ENCODE measurements at places on chromosomes 13 and 19.

DNA sequence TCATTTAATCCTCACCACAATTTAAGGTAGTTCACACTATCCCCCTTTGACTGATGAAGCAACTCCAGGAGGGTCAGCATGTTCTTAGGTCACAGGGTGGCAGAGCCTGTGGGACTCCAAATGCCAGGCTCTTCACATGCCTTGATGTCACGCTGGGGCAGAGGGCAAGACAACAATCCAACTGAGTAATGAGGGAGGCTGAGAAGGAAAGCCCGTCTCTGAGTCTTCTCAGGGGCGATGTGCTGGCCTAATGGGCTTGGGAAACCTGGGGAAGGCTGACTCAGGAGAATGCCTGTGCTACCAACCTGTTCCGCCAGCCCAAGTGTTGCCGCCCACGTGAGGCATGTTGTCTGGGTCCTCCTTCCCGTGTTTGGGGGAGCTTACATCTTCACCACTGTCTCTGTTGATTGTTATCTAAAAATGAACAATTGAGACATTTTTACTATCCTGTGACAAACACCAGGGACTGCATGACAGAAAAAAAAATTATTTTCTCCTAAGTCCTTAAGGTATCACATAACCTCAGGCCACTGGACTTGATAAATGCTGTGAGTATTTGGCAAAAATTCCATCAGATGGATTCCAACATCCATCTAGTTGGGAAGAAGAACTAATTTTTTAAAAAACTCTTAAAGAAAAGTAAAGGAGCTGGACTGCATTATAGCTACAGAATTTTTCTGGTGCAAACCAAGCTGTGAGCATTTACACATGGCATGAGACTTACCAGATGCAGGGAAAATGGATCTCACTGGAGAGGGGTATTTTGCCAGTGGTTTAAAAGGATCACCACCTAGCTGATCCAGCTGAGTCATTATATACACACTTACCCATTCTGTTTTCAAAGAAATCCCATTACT, 157.5 kb downstream of the RGCC start:
- no peak for DNase-seq

GRCh38 chr13:35744144-35744543, 267.7 kb upstream of the MAB21L1 start:
- no peak for DNase-seq

DNA sequence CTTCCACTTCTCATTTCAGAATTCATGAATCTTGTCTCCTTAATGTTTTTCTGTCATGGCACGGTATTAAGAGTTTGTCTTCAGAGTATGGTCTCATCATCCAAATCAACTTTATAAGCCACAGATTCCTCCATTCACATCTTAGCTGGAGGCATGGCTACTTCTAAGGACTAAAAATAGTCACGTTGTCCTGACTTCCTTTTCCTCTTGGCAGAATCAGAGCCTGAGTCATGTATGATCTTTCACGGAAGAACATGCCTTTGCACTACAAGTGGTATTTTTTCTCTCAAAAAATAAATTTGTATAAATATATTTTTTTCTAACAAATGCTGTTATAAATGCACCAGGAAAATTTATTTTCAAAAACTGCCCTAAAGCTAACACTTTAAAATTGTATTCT, 71.4 kb downstream of the ALOX5AP start:
- DNase-seq, result peak; percentile 27

GRCh38 chr13:20373861-20374260, 141.7 kb upstream of the GJB6 start:
- DNase-seq, result no peak

- DNase-seq, result no peak
These were observed 10.5 kb downstream of the SIRT2 start for GRCh38 chr19:38888876-38889275.

GRCh38 chr19:46746281-46747057, at the start of gene STRN4:
Gene STRN4, minus strand, starts transcription at chr19:46746450. Its CDS starts 20 bp downstream, at chr19:46746430.
- DNase-seq, result no peak

- no peak for DNase-seq
These were observed 4.9 kb upstream of the LYPD3 start for GRCh38 chr19:43470288-43470687.

GRCh38 chr13:113091891-113092775, 13.5 kb upstream of the F7 start:
- DNase-seq, result no peak

DNA sequence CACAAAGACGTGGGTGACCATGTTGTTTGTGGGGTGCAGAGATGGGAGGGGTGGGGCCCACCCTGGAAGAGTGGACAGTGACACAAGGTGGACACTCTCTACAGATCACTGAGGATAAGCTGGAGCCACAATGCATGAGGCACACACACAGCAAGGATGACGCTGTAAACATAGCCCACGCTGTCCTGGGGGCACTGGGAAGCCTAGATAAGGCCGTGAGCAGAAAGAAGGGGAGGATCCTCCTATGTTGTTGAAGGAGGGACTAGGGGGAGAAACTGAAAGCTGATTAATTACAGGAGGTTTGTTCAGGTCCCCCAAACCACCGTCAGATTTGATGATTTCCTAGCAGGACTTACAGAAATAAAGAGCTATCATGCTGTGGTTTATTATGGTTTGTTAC, 5.6 kb downstream of the KLK2 start:
- DNase-seq, result no peak

DNA sequence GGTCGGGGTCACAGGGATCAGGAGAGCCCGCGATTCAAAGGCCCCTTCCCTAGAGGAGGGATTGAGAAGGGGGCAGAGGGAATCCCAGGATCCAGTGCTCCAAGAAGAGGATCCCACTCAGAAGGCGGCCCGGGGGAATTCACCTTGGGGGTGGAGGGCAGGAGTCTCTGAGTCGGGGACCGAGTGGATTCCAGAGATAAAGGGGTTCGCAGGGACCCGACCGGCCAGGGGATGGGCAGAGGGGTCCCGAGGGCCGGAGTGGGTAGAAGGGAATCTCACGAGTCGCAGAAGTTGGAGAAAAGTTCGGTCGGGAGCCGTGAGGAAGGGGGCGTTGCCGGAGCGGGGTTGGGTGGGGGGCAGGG, 261 bp downstream of the PRKD2 start:
- DNase-seq, result no peak

DNA sequence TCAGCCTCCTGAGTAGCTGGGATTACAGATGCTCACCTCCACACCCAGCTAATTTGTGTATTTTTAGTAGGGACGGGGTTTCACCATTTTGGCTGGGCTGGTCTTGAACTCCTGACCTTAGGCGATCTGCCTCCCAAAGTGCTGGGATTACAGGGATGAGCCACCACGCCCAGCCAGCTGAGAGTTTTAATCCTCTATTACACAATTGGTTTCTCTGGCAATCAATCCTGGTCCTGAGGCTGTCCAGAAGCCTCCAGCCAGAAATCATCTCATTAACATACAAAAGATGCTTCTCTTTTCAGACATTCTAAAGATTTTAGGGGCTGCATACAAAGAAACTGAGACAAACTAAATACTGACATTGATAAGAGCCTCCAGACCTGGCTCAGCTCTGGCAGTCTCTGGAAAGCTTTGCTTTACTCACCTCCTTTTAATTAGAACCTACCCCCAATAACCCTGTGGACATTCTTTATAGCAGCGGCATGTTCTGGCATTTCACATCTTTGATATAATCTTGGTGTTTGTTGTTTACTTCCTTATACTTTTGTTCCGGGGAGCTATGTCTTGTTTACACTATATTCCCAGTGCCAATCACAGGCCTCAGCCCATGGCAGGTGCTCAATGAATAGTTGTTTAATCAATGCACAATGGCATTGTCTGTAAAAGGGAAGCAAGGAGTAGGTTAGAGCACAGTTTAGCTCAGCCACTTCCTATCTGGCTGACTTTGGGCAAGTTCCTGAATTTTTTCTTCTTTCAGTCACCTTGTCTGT, 4.1 kb upstream of the ZNF724 start:
- DNase-seq, result no peak

GRCh38 chr13:60509601-60510386, 112.8 kb downstream of the TDRD3 start:
- peak; percentile 25 for DNase-seq

DNA sequence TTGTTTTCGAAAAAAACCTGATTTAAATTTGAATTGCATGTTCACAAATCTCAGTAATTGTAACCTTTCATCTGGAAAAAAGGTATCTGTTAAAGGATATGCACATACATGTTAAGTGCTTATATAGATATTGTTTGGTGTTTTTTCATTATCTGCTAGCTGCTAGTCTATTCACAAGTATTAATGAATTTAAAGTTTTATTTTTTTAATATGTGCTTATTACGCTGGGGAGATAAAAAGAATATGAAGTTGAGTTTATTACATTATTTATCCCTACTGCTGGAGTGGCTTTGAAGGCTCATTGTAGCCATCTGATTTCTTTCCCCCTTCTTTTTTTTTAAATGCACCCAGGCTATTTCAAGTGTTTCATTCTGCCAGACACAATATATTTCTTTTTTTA, 3.9 kb upstream of the MAB21L1 start:
- DNase-seq, result no peak

GRCh38 chr19:8611877-8612806, 1.6 kb upstream of the ADAMTS10 start:
- DNase-seq, result peak; percentile 10

- no peak for DNase-seq
These were observed 109.5 kb upstream of the SPRY2 start for GRCh38 chr13:80450386-80450785.

DNA sequence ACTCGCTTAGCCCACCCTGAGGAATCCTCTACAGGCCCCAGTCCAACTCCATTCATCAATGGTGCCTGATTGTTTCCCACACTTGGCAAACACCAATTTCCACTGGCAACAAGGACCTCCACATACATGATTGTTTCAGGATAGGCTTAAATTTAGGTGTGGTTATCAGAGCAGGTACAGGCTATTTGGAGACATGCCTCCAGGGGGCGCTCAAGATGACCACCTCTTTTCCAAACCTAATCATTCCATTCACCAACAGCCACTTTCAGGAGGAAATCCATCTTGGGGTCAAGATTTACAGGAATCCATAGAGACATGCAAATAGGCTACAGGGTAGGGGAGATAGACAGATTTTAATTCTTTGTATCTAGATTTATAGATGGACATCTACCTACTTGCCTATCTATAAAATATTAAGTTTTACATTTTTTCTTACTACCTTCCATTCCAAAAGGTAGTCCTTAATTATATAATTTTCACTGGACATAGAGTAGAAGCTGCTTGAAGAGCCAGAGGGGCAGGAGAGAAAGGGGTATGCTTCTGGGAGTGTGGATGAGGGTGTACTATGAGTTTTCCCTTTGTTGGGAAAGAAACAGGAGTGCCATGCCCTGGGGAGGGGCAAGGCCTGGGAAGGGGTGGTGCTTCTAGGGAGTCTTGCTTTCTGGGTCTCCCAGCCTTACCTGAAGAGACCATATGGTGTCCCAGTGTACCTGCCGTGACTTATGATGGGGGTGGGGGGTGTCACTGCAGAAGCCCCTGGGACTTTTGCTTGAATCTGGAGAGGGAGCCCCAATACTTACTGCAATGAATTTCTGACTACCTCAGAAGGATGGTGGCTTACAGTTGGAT, 14.1 kb upstream of the PCDH8 start:
- DNase-seq, result no peak

DNA sequence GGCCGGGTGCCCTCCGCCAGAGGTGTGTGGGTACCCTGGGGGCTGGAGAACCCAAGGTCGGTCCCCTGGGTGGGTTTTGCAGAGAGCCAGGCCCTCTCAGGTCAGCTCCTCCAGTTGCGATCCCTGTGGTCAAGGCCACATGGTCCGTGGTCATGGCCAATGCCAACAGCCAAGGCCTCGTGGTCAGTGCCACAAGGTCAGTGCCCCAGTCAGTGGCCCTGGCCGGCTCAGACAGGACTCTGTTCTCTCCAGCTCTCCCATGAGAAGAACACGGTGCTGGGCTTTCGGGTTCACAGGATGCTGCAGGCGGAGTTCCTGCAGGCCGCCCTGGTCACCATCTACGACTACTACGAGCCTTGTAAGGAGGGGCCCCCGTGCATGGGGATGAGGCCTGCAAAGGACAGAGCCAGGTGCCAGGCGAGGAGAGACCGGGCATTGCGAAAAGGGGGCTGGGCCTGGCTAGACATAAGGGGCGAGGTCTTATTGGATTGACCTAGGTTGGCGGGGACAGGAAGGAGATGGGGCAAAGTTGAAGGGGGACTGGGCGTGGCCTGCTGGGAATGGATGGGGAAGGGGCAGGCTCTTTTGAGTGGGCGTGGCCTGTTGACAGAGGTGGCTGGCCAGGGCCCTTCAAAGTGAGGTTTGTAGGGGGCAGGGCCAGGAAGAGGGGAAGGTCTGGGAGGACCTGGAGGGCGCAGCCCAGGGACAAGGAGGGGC, 15.2 kb upstream of the SHFL start:
- no peak for DNase-seq

DNA sequence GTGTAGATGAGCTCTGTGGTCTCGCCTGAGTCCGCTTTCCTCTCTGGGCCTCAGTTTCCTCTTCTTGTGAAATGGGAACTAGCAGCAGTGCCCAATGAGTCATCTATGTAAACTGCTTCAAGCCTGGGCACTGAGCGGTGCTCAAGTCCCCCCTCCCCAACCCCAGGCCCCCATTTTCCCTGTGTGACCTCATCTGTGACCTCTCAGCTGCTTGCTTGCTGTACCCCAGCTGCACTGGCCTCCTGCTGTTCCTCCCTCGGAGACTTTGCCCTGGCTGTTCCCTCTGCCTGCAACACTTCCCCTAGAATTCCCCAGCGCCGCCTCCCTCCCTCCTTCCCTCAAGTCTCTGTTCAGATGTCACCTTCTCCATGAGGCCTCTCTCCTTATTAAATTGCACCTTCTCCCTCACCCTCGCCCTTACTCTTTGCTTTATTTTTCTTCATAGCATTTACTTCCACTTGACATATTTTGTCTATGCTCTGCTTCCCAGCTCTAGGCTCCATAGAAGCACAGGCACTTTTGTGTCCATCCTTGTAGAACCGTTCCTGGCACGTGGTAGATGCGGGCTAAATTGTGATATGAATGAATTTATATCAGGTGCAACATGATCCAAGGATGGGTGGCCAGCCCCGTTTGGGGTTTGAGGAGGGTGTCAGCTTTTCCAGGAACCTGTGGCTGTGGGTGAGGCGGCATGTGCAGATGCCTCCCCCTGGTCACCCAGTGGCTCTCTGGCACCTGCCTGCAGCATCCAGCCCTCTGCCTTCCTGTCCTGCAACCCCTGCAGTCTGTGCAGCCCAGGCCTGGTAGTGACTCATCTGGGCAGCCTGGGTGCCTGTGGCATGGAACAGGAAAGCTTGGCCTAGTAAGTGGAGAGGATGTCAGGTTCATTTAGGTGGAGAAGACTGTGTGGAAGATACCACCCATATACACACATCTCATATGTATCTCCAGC, 26.3 kb downstream of the SIPA1L3 start:
- DNase-seq, result peak; percentile 80

- no peak for DNase-seq
These were observed 1223.2 kb upstream of the SLC10A2 start for GRCh38 chr13:104289400-104289799.

DNA sequence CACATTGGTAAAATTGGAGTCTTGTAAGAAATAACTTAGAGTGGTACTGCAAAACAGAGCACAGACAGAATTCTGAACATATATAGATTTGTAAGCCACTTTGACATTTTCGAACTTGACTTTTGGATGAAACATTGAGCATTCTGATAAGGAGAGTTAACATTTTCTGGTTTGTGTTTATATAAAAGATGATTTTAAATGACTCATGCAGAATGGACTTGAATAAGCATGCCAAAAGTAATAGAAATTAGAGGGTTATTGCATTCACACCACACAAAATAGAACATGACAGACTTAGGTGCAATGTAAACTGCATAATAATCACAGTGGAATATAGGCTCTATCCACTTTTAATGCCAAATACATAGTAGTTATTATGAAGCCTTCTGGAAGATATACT, 507.0 kb downstream of the DACH1 start:
- no peak for DNase-seq

All from RCC 7860 (cell line).